ENCODE measurements at places on chromosomes 4 and X. TPM values are rescaled to one million over a fixed set of nuclear protein-coding genes. Genes with fewer than 3 reads are reported as not detected.

MAGEA6 gene
- not detected for total RNA-seq

AFM gene
- total RNA-seq = not detected

LRPAP1 gene
- total RNA-seq = 297 TPM

DNA sequence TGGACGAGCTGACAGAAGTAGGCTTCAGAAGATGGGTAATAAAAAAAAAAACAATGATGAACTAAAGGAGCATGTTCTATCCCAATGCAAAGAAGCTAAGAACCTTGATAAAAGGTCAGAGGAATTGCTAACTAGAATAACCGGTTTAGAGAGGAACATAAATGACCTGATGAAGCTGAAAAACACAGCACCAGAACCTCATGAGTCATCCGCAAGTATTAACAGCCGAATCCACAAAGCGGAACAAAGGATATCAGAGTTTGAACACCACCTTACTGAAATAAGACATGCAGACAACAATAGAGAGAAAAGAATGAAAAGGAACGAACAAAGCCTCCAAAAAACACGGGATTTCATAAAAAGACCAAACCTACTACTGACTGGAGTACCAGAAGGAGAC, 10.5 kb downstream of the NELFA start:
- H3K27me3 ChIP-seq = no peaks in the 10 kb centered on the region
- peaks cover 16% of the 10 kb centered on the region for H3K36me3 ChIP-seq
- H3K4me3 ChIP-seq = no peak overlapping the region
- no peak overlapping the region for H3K27ac ChIP-seq

MAGEB17 gene
- total RNA-seq = not detected

SULT1E1 gene
- total RNA-seq = not detected

DNA sequence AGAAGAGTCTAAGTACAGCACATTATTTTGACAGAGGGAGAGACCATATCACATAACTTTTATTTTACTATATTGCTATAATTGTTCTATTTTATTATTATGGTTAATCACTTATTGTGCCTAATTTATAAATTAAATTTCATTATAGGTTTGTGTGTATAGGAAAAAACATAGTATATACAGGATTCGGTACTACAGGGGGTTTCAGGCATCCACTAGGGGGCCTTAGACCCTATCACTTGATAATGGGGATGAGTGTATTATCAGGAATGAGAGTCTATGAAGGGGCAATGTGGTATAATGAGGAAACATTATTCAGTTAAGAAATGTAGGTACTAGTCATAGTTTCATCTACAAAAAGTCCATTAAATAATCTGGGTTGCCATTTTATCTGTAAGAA, 833.1 kb downstream of the C4orf33 start:
- H3K36me3 ChIP-seq = no peaks in the 10 kb centered on the region
- no peak overlapping the region for H3K4me3 ChIP-seq
- H3K4me1 ChIP-seq = no peaks in the 10 kb centered on the region
- H3K27ac ChIP-seq = no peak overlapping the region

SYTL4 gene
- 2.1 TPM for total RNA-seq

NPFFR2 gene
- not detected for total RNA-seq

OTC gene
- 0.58 TPM for total RNA-seq

GRCh38 chrX:11364835-11365234, 71.6 kb downstream of the AMELX start:
- H3K36me3 ChIP-seq = no peaks in the 10 kb centered on the region
- DNase-seq = no peak
- no peak overlapping the region for H3K27ac ChIP-seq
- no peaks in the 10 kb centered on the region for H3K4me1 ChIP-seq
- H3K27me3 ChIP-seq = no peaks in the 10 kb centered on the region
- no peak overlapping the region for H3K4me3 ChIP-seq

PPP1R2C gene
- total RNA-seq = not detected

DNA sequence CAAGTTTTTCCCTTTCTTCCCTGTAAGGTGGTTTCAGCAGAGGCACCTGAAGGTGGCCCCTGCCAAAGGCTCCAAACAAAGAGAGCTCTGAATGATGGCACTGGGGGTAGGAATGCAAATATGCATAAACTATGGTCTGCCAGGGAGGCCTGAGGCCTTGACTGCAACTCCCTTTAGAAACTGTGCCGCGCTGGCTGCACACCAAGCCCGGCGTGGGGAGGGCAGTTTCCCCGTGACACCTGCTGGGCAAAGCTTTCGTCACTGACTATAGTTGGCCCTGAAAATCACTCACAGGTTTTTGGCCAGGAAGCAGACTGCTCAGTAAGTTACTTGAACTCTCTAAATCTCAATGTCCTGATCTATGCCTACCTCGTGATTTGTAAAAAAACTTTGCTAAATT, 97.8 kb upstream of the ATOH1 start:
- no peaks in the 10 kb centered on the region for H3K36me3 ChIP-seq
- H3K4me1 ChIP-seq = no peaks in the 10 kb centered on the region
- H3K27me3 ChIP-seq = no peaks in the 10 kb centered on the region
- no peak overlapping the region for H3K4me3 ChIP-seq

DNA sequence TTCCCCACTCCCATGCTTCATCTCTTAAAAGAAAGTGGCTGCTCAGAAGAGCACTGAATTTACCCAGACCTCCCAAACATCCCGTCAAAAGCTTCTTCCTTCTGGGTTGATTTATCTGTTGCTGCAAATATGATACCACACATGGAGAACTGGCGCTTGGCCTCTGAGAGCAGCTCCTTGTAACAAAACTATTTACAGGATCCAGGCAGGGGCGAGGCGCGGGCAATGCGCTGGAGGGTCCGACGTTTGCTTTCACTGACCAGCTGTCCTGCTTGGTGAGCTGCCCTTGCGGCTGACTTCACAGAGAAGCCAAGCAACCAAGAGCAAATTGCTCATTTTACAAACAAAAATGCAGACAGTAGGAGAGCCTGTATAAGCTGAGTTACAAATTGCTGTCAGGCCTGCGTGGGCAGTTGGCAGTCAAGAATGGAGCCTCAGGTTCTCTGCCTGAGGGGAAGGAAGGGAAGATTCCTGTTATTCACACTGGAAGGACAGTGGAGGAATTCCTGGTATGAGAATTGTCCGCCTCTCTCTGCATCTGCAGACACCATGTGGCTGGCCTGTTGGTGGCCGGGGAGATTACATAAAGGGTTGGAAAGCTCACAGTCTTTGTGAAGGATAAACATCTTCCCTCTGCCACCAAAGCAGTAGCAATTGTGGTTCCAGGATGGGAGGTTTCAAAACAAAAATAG, 192.2 kb upstream of the LEF1 start:
- H3K27ac ChIP-seq = no peak overlapping the region
- H3K27me3 ChIP-seq = no peaks in the 10 kb centered on the region
- no peaks in the 10 kb centered on the region for H3K36me3 ChIP-seq
- no peak for DNase-seq
- H3K4me3 ChIP-seq = no peak overlapping the region

DNA sequence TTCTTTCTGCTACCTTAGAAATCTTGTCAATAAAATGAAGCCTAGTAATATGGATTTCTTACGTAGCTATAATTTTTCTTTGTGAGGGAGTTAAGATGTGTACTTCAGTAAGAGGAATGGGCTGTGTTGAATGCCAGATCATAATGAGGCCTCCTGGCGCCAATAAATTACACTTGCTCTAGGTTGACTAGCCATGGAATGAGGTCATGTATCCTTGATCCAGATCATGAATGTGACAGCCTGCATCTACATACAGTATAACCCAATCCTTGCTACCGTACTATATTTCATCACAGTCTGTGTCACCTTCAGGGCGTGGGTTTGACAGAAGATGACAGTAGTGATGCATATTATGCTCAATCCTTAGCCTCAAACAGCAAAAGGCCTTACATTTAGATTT, 36.2 kb downstream of the NHS start:
- no peaks in the 10 kb centered on the region for H3K36me3 ChIP-seq
- no peak for DNase-seq
- no peak overlapping the region for H3K27ac ChIP-seq
- no peaks in the 10 kb centered on the region for H3K27me3 ChIP-seq

DNA sequence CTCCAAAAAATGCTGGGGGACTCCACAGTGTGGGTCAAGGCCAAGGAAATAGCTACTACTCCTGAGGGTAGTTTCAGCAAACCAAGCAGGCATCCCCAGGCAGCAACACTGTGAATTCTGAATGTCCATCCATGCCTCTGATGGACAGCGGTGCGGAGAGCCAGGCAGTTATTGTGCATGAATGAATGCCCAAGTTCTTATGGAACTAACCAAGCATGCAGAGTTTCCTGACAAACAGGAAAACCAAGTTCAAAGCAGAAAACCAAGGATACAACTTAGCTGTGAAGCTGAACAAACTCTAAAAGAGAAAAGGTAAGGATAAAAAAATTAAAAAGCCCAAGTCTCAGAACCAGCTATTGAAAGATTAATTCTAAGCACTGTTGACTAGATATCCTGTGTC, 642.6 kb upstream of the HS3ST1 start:
- H3K27ac ChIP-seq = no peak overlapping the region
- H3K4me1 ChIP-seq = peaks cover 3% of the 10 kb centered on the region
- no peak overlapping the region for H3K4me3 ChIP-seq
- H3K36me3 ChIP-seq = no peaks in the 10 kb centered on the region

DNA sequence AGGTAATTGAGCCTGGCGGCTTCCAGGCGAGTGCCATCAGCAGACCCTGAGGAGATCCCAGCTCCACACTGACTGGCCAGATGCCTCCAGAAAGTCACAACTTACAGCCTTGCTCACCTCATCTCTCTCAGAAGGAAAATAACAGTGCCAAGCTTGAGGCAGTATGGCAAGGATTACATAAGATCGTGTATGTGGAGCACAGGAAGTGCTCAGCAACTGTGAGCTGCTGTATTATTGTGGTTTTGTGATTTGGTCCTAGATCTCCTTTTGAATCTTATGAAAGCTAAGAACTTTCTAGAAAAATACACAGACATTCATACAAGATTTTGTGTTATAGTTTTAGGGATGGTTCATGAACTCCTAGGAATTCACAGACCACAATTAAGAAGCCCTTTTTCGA, 14.0 kb downstream of the RASL11B start:
- H3K36me3 ChIP-seq = no peaks in the 10 kb centered on the region
- H3K27ac ChIP-seq = no peak overlapping the region
- peaks cover 28% of the 10 kb centered on the region for H3K4me1 ChIP-seq
- no peak overlapping the region for H3K4me3 ChIP-seq
- H3K27me3 ChIP-seq = no peaks in the 10 kb centered on the region

GRCh38 chr4:52317981-52318380, 266.9 kb downstream of the SPATA18 start:
- no peaks in the 10 kb centered on the region for H3K27me3 ChIP-seq
- no peaks in the 10 kb centered on the region for H3K4me1 ChIP-seq
- no peak overlapping the region for H3K4me3 ChIP-seq
- no peaks in the 10 kb centered on the region for H3K36me3 ChIP-seq

SUV39H1 gene
- total RNA-seq = 2.6 TPM

ADGRG2 gene
- 0.16 TPM for total RNA-seq

GRCh38 chrX:53422086-53422860, at the start of gene SMC1A:
TSS of gene SMC1A (minus strand) at chrX:53422654. CDS start at chrX:53422600, 54 bp downstream.
- H3K27me3 ChIP-seq = no peaks in the 10 kb centered on the region
- peak within 1 kb of the TSS; percentile 93 for H3K27ac ChIP-seq
- DNase-seq = peak; percentile 94
- H3K4me1 ChIP-seq = peaks cover 24% of the 10 kb centered on the region

DNA sequence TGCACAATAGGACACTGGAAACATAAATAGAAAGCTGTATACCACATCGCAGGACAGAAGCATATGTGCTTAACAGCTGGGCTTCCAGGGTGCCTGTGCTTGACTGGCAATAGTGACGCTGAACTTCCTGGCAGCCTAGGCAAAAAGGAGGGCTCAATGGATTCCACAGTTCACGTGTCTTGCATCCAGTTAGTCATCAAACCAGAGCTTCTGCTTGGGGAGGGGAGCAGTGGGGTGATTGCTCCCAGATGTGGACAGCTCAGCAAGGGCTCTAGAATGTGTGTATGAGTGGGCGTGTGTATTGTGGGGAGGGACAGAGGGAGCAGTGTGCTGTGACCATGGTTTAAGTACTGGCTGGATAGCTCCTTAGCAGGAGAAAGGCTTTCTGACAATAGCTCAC, 2.3 kb downstream of the PRRG3 start:
- H3K36me3 ChIP-seq = no peaks in the 10 kb centered on the region
- DNase-seq = no peak
- no peak overlapping the region for H3K27ac ChIP-seq
- H3K27me3 ChIP-seq = peaks cover 9% of the 10 kb centered on the region
- no peak overlapping the region for H3K4me3 ChIP-seq
- H3K4me1 ChIP-seq = peaks cover under 1% of the 10 kb centered on the region

- H3K27ac ChIP-seq = no peak overlapping the region
- no peaks in the 10 kb centered on the region for H3K36me3 ChIP-seq
- H3K27me3 ChIP-seq = no peaks in the 10 kb centered on the region
- no peak overlapping the region for H3K4me3 ChIP-seq
These were observed 49.1 kb upstream of the FBXW7 start for GRCh38 chr4:152585023-152585441.

DNA sequence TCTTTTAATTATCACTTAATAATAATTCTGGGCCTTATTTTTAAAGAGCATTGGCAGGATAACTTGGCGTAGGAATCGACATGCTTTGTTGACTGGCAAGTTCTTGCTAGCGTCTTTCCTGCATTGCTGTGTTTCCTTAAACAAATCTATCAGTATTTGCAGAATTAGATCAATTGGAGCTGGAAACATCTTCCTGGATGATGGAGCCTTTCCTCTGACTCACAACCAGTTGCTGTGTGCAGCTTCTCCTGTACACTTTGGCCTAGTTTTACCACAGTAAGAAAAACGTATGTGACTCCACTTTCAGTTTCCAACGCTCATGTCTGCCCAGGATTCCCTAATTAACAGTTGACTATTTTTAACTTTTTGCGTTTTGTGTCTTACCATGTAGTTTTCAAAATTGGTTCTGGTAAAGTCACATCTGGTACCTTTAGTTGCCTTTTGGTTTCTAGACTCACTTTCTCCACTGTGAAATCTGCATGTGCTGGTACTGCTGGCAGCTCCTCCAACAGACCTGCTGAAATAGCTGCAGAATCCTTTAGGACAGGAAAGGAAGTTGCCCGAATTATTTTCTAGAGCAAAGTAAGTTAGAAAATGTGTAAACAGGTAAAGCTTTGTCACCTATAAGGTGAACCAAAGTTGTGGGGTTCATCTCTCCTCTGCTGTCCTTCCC, 553.2 kb upstream of the FAT1 start:
- H3K4me1 ChIP-seq = no peaks in the 10 kb centered on the region
- H3K4me3 ChIP-seq = no peak overlapping the region
- H3K27me3 ChIP-seq = no peaks in the 10 kb centered on the region
- no peak for DNase-seq
- H3K27ac ChIP-seq = no peak overlapping the region

GRCh38 chrX:95903975-95904374, 780.7 kb upstream of the DIAPH2 start:
- H3K27me3 ChIP-seq = no peaks in the 10 kb centered on the region
- no peak overlapping the region for H3K27ac ChIP-seq
- DNase-seq = no peak
- no peaks in the 10 kb centered on the region for H3K4me1 ChIP-seq

DNAAF6 gene
- total RNA-seq = not detected

- peak overlapping the region; percentile 54 for H3K27ac ChIP-seq
- H3K36me3 ChIP-seq = peaks cover 14% of the 10 kb centered on the region
- peaks cover 58% of the 10 kb centered on the region for H3K4me1 ChIP-seq
These were observed 58.0 kb downstream of the SEPTIN11 start for GRCh38 chr4:77007358-77008230.

DCAF12L2 gene
- 0.11 TPM for total RNA-seq

DNA sequence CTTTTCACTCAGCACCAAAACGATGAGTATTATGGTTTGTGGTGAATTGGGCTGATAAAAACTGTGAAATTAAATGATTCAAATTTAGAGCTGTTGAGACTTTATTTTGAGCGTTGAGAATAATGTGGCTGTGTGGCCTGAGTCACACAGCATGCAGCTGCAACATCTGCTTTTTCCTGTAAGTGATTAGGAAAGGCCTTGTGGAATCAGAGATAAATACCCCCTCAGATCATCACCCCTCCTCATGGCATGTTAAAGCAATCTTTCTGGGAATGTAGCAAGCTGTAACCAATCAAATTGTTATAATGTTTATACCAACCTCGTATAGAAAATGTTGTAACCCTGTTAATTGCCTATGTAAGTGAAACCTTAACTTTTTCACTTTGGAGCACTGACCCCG, 90.0 kb upstream of the GRPR start:
- no peak for DNase-seq
- no peak overlapping the region for H3K27ac ChIP-seq
- H3K27me3 ChIP-seq = no peaks in the 10 kb centered on the region

Data from left ventricle myocardium inferior (tissue), 1 donor.